ENCODE measurements at places on chromosomes 11 and 22. TPM values are rescaled to one million over a fixed set of nuclear protein-coding genes. Genes with fewer than 3 reads are reported as not detected.

The OR8D1 gene
- not detected for total RNA-seq

The APOA5 gene
- not detected for total RNA-seq

The TRPT1 gene
- total RNA-seq, result 55.7 TPM

The HIC2 gene
- 3.7 TPM for total RNA-seq

The FOLR3 gene
- total RNA-seq, result not detected

The DBX1 gene
- not detected for total RNA-seq

The BTBD18 gene
- not detected for total RNA-seq

The B3GAT1 gene
- 0.42 TPM for total RNA-seq

The ATG2A gene
- 19.9 TPM for total RNA-seq

- DNase-seq, result no peak
- H3K4me1 ChIP-seq, result no peaks in the 10 kb centered on the region
- no peak overlapping the region for H3K4me3 ChIP-seq
- no peaks in the 10 kb centered on the region for H3K36me3 ChIP-seq
Observed at GRCh38 chr22:45615364-45615763, 56.3 kb upstream of the ATXN10 start.

DNA sequence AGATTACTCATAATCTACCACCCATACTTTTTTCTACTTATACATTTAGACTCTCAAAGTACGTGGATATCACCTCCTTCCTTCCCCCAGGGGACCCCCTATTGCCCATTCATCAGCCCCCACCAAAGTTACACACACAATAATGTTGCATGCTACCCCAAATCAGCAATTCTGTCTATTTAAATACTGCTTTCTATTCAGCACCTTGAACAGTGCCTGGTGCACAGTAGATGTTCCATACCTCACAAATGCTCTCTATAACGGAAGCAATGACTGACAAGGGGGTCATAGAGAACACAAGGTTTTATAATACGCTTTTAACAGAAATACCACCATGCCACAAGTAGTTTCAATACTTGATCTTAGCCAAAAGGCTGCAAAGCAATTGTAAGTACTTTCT, 370.7 kb downstream of the MIAT start:
- no peaks in the 10 kb centered on the region for H3K27me3 ChIP-seq
- H3K27ac ChIP-seq, result no peak overlapping the region
- no peaks in the 10 kb centered on the region for H3K4me1 ChIP-seq
- H3K4me3 ChIP-seq, result no peak overlapping the region
- no peak for DNase-seq

- no peak overlapping the region for H3K27ac ChIP-seq
- no peak overlapping the region for H3K4me3 ChIP-seq
- no peaks in the 10 kb centered on the region for H3K36me3 ChIP-seq
- DNase-seq, result no peak
Observed at GRCh38 chr11:132994966-132995365, 537.3 kb downstream of the OPCML start.

- H3K27ac ChIP-seq, result no peak overlapping the region
- no peaks in the 10 kb centered on the region for H3K36me3 ChIP-seq
- H3K4me1 ChIP-seq, result no peaks in the 10 kb centered on the region
- no peak overlapping the region for H3K4me3 ChIP-seq
- H3K27me3 ChIP-seq, result no peaks in the 10 kb centered on the region
Observed at GRCh38 chr22:32088084-32088483, 45.0 kb downstream of the SLC5A1 start.

GRCh38 chr11:36364551-36365325, 68.7 kb downstream of the PRR5L start:
- no peaks in the 10 kb centered on the region for H3K27me3 ChIP-seq
- peaks cover 7% of the 10 kb centered on the region for H3K4me1 ChIP-seq
- H3K4me3 ChIP-seq, result no peak overlapping the region
- no peak overlapping the region for H3K27ac ChIP-seq
- no peaks in the 10 kb centered on the region for H3K36me3 ChIP-seq

- no peak overlapping the region for H3K4me3 ChIP-seq
- no peaks in the 10 kb centered on the region for H3K27me3 ChIP-seq
- H3K27ac ChIP-seq, result no peak overlapping the region
- H3K4me1 ChIP-seq, result peaks cover 18% of the 10 kb centered on the region
- no peaks in the 10 kb centered on the region for H3K36me3 ChIP-seq
Observed at GRCh38 chr11:36292311-36292722, 3.1 kb upstream of the COMMD9 start.

GRCh38 chr22:21862386-21863245, 4.8 kb downstream of the MAPK1 start:
- no peaks in the 10 kb centered on the region for H3K36me3 ChIP-seq
- H3K4me3 ChIP-seq, result no peak overlapping the region
- H3K27me3 ChIP-seq, result no peaks in the 10 kb centered on the region
- no peak overlapping the region for H3K27ac ChIP-seq
- DNase-seq, result no peak
- peaks cover 87% of the 10 kb centered on the region for H3K4me1 ChIP-seq

GRCh38 chr11:126538071-126538470, 182.6 kb downstream of the ST3GAL4 start:
- H3K27ac ChIP-seq, result no peak overlapping the region
- H3K27me3 ChIP-seq, result peaks cover 53% of the 10 kb centered on the region
- H3K4me3 ChIP-seq, result no peak overlapping the region

DNA sequence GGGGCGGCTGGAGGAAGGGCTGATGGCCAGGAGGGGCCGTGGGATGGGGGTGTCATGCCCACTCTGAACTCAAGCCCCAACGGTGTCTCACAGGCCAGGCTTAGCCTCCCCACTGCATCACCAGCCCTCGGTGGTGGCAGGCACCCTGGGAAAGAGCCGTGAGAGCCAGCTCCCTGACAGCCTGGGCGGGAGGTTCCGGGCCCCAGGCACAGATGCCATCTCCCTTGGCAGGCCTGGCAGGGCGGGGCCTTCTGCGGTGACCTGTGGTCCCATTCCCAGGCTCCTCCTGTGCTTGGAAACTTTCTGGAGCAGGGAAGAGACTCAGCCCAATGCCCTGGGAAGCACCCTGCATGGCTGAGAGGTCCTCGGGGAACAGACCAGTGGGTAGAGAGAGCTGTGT, 4.8 kb downstream of the PHLDA2 start:
- H3K4me1 ChIP-seq, result peaks cover 18% of the 10 kb centered on the region
- H3K27ac ChIP-seq, result no peak overlapping the region
- no peak overlapping the region for H3K4me3 ChIP-seq
- H3K36me3 ChIP-seq, result no peaks in the 10 kb centered on the region
- no peaks in the 10 kb centered on the region for H3K27me3 ChIP-seq

- H3K4me1 ChIP-seq, result peaks cover 40% of the 10 kb centered on the region
- peak overlapping the region; percentile 99 for H3K4me3 ChIP-seq
- H3K27ac ChIP-seq, result peak overlapping the region; percentile 100
- DNase-seq, result no peak
Observed at GRCh38 chr11:65857500-65857852, 504 bp downstream of the CFL1 start.

GRCh38 chr11:95157824-95158223, 68.2 kb downstream of the ENDOD1 start:
- H3K36me3 ChIP-seq, result no peaks in the 10 kb centered on the region
- peaks cover 41% of the 10 kb centered on the region for H3K4me1 ChIP-seq
- no peaks in the 10 kb centered on the region for H3K27me3 ChIP-seq

- no peak overlapping the region for H3K27ac ChIP-seq
- H3K4me1 ChIP-seq, result no peaks in the 10 kb centered on the region
- H3K27me3 ChIP-seq, result no peaks in the 10 kb centered on the region
- H3K36me3 ChIP-seq, result no peaks in the 10 kb centered on the region
- no peak overlapping the region for H3K4me3 ChIP-seq
Observed at GRCh38 chr11:34680206-34680605, 59.3 kb downstream of the EHF start.

DNA sequence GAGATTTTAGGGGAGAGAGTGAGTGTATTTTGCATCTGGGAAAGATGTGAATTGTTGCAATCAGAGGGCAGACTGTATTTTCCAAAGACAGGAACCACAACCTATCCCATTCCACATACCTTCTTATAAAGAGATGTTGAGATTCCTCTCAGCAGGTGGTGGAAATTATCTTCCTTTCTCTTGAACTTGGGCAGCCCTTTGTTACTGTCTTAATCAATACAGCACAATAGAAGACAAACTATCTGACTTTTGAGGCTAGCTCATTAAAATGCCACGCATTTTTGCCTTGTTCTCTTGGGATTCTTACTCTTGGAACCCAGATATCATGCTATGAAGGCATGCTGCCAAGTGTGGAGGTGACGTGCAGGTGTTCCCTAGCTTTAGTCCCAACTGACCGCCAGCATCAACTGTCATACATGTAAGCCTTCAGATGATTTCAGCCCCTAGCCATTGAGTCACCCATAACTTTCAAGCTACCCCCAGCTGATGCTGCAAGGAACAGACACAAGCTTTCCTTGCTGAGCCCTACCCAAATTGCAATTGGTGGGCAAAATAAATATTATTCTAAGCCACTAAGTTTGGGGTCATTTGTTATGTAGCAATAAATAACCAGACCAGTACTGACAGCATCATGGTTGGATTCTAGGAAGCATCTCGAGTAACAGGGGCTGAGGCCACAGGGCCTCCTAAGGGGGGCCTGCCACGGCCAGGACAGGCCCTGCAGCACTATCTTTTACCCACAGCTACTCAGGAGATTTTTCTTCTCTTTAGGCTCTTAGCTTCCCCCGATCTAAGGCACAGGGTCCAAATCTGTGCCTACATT, 63.0 kb downstream of the RPL27A start:
- peaks cover 17% of the 10 kb centered on the region for H3K36me3 ChIP-seq
- H3K27me3 ChIP-seq, result no peaks in the 10 kb centered on the region
- DNase-seq, result no peak

GRCh38 chr11:122758339-122758738, 80.0 kb upstream of the CRTAM start:
- H3K27me3 ChIP-seq, result no peaks in the 10 kb centered on the region
- H3K4me1 ChIP-seq, result no peaks in the 10 kb centered on the region
- no peak for DNase-seq
- no peaks in the 10 kb centered on the region for H3K36me3 ChIP-seq

DNA sequence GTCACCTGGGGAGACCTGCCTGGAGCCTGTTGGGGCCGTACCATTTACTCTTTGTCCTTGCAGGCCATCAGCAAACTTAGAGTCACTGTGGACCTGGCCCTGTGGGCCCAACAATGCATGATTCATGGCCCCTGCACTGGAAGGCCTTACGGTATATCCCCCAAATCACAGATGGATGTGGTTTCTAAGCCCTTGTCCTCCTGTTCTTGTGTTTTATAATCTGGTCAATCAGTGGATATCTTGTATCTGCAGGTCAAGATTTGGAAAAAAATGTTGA, 6.2 kb downstream of the TSKU start:
- no peaks in the 10 kb centered on the region for H3K36me3 ChIP-seq
- H3K4me1 ChIP-seq, result peaks cover 45% of the 10 kb centered on the region
- no peak overlapping the region for H3K4me3 ChIP-seq

DNA sequence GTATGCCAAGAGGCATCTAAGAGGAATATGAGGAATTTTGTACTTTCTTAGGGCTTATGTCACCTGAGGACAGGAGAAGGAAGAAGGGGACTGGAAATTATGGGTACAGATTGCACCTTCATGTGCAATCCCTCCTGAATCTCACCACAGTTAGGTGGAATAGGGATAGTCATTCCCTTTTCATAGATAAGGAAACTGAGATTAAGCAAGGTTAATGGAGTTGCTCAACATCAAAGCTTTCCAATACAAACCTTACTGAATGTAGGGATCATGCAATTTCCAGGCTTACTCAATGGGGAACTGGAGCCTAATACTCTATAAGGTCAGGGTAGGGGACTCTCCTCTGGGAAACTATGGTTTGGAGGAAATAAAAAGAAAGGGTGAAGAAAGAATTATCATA, 133.0 kb downstream of the C11orf87 start:
- no peaks in the 10 kb centered on the region for H3K27me3 ChIP-seq
- no peaks in the 10 kb centered on the region for H3K4me1 ChIP-seq
- no peak overlapping the region for H3K27ac ChIP-seq
- no peak overlapping the region for H3K4me3 ChIP-seq
- no peaks in the 10 kb centered on the region for H3K36me3 ChIP-seq
- no peak for DNase-seq

- no peak for DNase-seq
- H3K4me3 ChIP-seq, result no peak overlapping the region
- no peaks in the 10 kb centered on the region for H3K36me3 ChIP-seq
- no peaks in the 10 kb centered on the region for H3K27me3 ChIP-seq
- H3K27ac ChIP-seq, result no peak overlapping the region
Observed at GRCh38 chr11:102225689-102226568, 91.4 kb upstream of the BIRC3 start.

GRCh38 chr22:37020192-37020479, 594 bp downstream of the MPST start:
- no peak for DNase-seq
- H3K27me3 ChIP-seq, result no peaks in the 10 kb centered on the region
- H3K27ac ChIP-seq, result peak overlapping the region; percentile 89
- peaks cover 65% of the 10 kb centered on the region for H3K4me1 ChIP-seq
- peak overlapping the region; percentile 87 for H3K4me3 ChIP-seq

DNA sequence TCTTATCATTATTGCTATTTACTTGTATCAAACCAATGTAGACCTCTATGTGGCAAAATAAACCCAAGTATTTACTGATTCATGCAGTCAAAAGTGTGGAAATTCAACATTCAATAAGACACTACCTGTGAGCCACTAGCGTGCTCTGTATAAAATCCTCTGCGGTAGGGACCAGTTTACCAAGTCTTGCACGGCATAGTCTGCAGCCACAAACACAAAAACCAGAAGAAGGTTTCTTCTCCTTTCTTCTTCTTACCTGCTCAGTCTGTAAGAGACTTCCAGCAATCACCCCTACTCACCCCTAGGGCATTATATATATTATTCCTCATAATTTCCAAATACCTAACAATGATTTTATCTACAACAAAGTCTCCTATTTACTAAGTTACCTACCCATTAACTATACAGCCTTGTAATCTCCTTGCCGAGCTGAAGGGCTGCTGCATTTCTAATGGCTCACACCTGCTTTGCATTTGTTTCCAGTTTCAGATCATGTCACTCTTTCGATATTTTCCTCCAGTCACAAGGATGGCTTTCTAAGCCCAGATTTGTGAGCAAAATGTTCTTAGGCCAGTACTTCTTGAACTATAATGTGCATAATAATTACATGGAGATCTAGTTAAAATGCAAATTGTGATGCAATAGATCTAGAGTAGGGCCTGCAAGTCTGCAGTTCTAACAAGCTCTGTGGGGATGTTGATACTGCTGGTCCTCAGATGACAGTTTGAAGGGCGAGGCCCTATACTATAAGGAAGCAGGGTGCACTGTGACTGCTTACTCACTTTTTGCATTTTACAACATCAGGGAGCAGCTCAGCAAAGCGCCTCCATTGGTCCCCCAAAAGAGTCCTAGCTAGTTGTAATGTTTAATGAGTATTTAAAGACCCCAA, 191.9 kb upstream of the DDI1 start:
- H3K27ac ChIP-seq, result no peak overlapping the region
- H3K4me3 ChIP-seq, result no peak overlapping the region

Data from esophagus muscularis mucosa (tissue), 4 donors.